Fibroblast of the aortic adventitia (primary cell): ENCODE measurements at places on chromosomes 4 and X. TPM values are rescaled to one million over a fixed set of nuclear protein-coding genes. Genes with fewer than 3 reads are reported as not detected.

Gene CTSO
- total RNA-seq: 12.5 and 17.4 TPM in 2 replicates

Gene CT45A10
- not detected in 2 replicates for total RNA-seq

Gene SRPK3
- total RNA-seq: 0.54 TPM in 1 of 2 replicates, not detected in the other

Gene FAM199X
- total RNA-seq: 10.5 and 16.7 TPM in 2 replicates

Gene EVC
- total RNA-seq: 58.2 and 127 TPM in 2 replicates

Gene IQSEC2
- total RNA-seq: 3.6 and 5.6 TPM in 2 replicates

Gene USP17L17
- not detected in 2 replicates for total RNA-seq
